ENCODE measurements at places on chromosomes 2 and 18.

DNA sequence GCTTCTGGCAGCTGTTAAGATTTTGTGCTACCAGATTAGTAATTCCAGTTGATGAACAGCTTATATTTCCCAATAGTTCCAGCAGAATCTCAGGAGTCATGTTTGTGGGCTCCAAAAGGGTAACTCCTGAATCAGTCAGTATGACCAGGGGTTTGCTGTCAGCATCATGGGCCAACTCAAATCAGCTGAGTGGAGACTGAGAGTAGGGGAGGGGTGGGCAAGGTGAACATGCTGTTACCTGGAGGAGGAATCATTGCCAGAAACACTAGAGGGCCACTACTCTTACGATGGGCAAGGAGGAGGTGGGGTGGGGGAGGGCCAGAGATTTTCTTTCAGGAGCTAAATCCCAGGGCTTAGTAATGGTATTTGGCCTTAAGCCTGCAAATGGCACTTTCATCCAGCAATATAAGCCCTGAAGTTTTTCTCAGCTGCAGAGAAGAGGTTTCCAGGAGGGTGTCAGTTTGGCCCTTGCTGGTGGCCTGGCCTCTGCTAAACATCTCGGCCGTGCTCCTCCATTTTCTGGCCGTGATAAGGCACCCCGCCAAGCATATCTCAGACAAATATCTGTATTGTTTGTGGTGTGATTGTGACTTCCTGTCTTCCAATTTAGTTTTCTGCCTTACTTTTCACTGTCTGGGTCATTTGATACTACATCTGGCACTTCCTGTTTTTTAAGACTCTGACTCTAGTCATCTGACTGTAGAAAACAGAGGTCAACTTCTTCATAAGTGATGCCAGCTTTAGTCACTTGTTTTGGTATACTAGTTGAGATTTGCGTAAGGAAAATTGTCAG is 120.5 kb upstream of the CXCR4 start:
- no peak for DNase-seq

GRCh38 chr2:112056626-112056987 is 1.5 kb downstream of the TMEM87B start:
- DNase-seq, result no peak

DNA sequence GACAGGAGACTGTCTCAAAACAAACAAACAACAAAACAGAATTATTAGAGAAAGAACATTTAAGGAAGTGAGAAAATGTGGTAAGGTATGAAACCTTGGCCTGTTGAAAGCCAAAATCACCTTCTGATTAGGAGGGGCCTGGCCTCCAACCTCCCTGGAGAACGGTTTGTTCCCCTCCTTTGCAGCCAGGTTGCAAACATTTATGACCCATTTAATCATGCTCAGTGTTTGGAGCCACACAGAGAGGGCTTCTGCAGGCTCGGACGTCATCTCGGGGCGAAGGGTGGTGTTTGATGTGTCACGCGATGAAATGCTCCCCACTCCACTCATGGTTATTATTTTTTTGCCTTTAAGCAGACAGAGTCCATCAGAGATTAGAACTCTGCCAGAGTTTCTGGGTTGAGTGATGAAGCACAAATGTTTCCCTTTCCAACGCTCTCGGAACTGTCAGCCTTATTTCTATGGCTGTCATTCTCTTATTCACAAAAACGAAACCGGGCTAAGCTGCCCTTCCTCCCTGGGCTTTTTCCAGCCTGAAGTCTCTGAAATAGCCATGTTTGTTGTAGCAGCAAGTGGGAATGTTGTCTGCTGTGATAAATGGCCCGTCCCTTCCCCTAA is 33.6 kb upstream of the ROCK2 start:
- DNase-seq, result no peak

- no peak for DNase-seq
These were observed 7.1 kb upstream of the PKDCC start for GRCh38 chr2:42040643-42041278.

GRCh38 chr2:240369801-240370585 is 65.5 kb upstream of the GPC1 start:
- no peak for DNase-seq

DNA sequence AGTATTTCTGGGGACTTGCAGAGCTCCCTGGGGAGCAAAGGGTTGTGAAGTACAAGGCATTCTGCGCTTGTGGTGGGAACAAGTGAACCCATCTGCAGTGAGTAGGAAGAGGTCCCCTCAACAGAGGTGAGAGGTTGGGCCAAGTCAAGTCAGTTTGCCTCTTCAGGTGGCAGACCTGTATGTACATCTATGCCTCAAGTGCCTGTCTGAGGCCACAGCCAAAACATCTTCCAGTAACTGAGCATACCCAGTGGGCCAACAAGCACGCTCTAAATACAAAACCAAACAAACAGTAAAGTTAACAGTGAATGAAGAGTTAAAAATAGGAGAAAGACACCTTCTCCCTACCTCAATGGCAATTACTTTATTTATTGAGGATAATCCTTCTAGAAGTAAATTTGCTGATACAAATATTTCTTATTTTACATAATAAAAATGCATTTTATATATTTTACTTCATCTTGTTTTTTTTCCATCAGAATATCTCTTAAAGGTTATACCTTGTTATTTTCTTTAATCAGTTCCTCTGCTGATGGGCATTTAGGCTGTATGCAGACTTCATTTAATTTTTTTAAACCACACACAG is 2.5 kb downstream of the GYPC start:
- DNase-seq, result no peak

DNA sequence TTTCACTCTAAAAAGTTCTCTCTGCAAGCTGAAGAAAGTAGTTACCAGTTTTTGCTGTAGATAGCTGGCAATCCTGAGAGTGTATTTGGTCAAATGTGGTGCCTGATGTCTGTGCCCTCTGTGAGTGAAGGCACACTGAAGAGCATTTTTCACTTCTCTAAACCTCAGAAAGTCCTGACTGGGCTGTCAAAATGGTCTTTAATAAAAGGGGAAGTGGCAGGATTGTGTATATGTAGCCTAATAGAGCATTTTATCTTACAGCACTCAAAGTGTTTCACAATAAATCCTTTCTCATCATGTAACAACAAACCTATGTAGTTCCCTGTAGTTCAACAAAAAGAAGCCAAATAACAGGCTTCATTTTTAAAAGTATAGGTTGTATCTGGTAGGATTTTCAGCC is 1552.3 kb upstream of the SLC39A10 start:
- no peak for DNase-seq

DNA sequence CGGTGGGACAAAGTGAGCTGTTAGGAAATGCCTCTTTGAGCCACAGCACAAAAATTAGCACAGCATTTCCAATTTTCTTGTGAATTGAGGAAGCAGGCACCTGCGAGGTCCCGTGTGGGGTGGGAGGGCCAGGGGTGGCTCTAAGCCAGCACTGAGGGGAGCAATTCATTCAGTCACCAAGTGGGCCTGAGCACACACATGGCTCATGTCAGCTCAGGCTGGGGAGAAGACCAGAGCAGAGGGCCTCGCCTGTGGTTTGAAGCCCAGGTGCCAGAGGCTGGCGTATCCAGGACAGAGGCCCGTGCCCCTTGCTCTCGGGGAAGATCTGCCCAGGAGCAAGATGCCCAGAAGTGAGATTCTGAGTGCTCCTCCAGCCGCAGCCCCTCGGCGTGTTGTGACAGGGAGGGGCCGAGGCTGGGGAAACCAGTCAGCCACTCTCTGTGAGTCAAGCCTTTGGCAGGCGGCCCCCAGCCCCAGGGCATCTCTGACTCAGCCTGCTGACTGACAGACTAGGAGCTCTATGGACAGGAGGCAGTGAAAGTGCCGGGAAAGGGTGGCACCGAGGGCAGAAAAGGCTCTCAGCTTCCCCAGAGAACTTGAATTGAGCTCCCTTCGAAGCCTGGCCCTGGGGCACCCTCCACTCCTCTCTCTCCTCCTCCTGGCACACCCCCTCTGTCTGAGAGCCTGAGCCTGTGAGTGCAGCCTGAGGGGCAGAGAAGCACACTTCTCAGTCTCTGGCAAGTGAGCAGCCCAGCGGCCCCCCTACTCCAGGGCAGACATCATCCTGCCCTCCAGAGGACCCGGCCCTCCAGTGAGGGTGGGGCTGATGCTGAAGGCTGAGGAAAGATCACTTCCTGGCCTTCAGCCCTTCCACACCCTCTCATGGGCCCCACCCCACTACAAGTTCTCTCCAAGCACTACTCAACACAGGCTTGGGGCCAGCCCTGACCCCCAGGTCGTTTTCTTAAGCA is 32.3 kb downstream of the CYP26B1 start:
- DNase-seq, result no peak

Data from stimulated activated CD4-positive, alpha-beta T cell treated with anti-CD3 and anti-CD28 coated beads, Interleukin-15, amount 100 ng/mL, for 48 hours (primary cell).